A172 (cell line): ENCODE measurements at places on chromosomes 7 and 10. TPM values are rescaled to one million over a fixed set of nuclear protein-coding genes. Genes with fewer than 3 reads are reported as not detected.

Gene PTPRZ1
- total RNA-seq, result not detected in 2 replicates

Gene OPN4
- total RNA-seq, result 0.31 TPM in 1 of 2 replicates, not detected in the other

Gene ZNF425
- 1.9 and 2.7 TPM in 2 replicates for total RNA-seq

Gene CPA2
- total RNA-seq, result not detected in 2 replicates

Gene UTF1
- total RNA-seq, result not detected in 2 replicates

Gene PNLIPRP3
- total RNA-seq, result 0.22 TPM in 1 of 2 replicates, not detected in the other

Gene GTF2I
- 178 and 188 TPM in 2 replicates for total RNA-seq

Gene MMP21
- total RNA-seq, result not detected in 2 replicates

Gene EFCAB10
- not detected in 2 replicates for total RNA-seq

Gene GPC2
- total RNA-seq, result 4.6 and 7.4 TPM in 2 replicates

Gene SPACDR
- 0.60 and 8.3 TPM in 2 replicates for total RNA-seq

Gene DNAH11
- 6.2 and 12.6 TPM in 2 replicates for total RNA-seq

Gene HACD1
- 109 and 157 TPM in 2 replicates for total RNA-seq

Gene CCDC172
- total RNA-seq, result not detected in 2 replicates

Gene GDF2
- total RNA-seq, result not detected in 2 replicates

Gene CDK1
- 230 and 248 TPM in 2 replicates for total RNA-seq

Gene KCNH2
- total RNA-seq, result 1.7 and 3.5 TPM in 2 replicates

Gene TFR2
- total RNA-seq, result not detected in 2 replicates

Gene CAMK1D
- total RNA-seq, result 2.6 and 3.4 TPM in 2 replicates
